ENCODE measurements at places on chromosomes 6 and 20. TPM values are rescaled to one million over a fixed set of nuclear protein-coding genes. Genes with fewer than 3 reads are reported as not detected.

DNA sequence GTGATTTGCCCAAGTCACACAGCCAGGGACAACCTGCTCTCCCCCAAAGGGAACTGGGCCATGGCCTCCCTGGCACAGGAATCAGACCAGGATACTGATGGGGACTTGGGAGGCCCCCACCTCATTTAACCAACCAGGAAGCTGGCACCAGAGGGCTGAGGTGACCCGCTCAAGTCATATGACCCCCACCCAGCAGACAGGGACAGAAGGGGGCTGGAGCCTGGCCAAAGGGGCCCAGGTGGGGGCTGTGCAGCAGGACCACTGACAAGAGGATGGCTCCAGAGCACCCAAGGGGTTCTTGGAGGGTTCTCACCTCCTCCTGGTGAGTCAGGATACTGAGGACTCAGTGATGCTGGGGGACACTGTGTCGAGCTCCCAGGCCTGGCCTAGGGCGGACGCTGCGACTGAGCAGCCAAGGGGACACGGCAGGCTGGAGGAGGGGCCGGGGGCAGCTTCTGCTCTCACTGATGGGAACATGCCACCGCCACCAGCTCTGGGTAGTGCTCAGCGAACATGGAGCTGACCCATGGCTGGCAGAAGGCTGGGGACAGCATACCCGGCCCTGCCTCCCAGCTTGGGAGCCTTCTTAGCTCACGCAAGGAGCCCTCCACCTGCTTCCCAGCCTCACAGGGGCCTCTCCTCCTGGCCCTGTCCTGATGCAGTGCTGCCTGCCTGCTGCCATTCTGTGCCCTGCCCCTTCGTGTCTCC is 1.2 kb downstream of the CST7 start:
- H3K4me1 ChIP-seq, result no peaks in the 10 kb centered on the region
- H3K36me3 ChIP-seq, result peaks cover 1% of the 10 kb centered on the region
- H3K4me3 ChIP-seq, result no peak overlapping the region
- H3K27ac ChIP-seq, result no peak overlapping the region

DNA sequence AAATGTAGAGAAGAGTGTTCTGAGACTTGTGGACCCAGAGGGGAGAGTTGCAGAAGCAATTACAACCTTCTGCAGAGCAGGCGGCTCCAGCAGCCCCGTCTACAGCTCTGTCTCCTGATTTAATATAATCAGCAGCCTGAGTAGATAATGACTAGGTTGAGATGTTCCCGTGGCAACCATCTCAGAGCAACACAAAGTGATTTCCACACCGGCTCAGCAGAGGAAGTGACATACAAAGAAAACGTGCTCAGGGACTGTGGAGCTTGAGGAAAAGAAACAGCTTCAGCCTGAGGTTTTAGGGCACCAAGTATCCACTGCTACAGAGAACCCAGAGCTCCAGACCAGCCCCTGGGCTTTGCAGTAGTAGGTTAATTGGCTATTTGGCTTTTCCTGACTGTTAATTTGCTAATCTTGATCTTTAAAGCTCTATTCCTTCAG is 136.4 kb downstream of the MTFR2 start:
- no peaks in the 10 kb centered on the region for H3K27me3 ChIP-seq
- peaks cover 8% of the 10 kb centered on the region for H3K36me3 ChIP-seq
- H3K27ac ChIP-seq, result peak overlapping the region; percentile 89
- no peak overlapping the region for H3K4me3 ChIP-seq
- DNase-seq, result peak; percentile 48

DNA sequence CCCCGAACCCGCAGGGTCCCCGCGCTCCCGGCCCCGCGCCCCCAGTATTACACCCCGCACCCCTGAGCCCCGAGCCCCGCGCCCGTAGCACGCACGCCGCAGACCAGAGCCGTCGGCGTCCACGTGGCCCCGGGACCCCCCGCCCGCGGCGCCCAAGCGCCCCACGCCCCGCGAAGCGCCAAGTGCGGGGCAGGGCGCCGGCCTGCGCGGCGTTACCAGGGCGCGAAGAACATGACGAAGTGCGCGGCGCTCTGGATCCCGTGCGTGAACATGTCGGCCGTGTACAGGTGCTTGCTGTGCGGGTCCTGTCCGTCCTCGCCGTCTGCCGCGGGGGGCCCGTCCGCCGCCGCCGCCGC is 312 bp downstream of the TXNDC5 start:
- H3K4me1 ChIP-seq, result peaks cover 16% of the 10 kb centered on the region
- no peaks in the 10 kb centered on the region for H3K27me3 ChIP-seq
- no peaks in the 10 kb centered on the region for H3K36me3 ChIP-seq
- DNase-seq, result no peak
- no peak overlapping the region for H3K4me3 ChIP-seq

GRCh38 chr20:44732327-44732726 is 13.3 kb upstream of the KCNK15 start:
- H3K4me3 ChIP-seq, result no peak overlapping the region
- no peaks in the 10 kb centered on the region for H3K36me3 ChIP-seq
- H3K4me1 ChIP-seq, result peaks cover 12% of the 10 kb centered on the region
- no peak for DNase-seq

DNA sequence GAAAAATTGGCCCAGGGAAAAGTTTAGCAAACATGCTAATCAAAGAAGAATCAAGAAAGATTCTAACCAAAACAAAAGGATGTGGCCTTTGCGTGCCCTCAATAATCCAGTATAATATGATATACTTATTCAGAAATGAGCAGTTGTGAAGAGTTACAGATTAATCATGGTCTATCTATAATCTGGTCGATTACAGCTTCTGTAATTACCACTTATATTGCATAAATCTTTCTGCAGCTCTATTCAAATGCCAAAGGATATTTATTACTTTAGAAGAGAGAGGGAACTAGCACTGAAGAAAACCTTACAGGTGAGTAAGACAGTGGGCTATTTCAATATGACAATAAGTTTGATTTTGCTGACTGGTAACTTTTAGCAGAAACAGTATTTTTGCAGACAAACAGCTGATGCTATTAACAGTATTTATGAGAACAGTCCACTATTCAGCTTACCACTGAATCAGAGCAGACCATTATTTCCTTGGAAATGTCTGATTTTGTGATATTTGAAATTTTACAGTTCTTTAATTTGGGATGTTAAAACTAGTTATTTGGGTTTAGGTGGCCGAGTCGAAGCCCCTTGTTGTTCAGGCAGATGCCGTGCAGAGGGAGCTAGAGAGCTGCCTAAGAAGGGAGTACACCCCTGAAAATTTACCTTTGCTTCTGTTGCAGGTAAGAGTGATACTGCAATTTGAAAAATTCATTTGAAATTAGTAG is 92.2 kb downstream of the CEP57L1 start:
- DNase-seq, result no peak
- no peak overlapping the region for H3K27ac ChIP-seq
- no peak overlapping the region for H3K4me3 ChIP-seq
- no peaks in the 10 kb centered on the region for H3K4me1 ChIP-seq
- H3K27me3 ChIP-seq, result peaks cover 43% of the 10 kb centered on the region

TRIM40 gene
- total RNA-seq, result not detected

EYA2 gene
- 10.2 TPM for total RNA-seq

DNA sequence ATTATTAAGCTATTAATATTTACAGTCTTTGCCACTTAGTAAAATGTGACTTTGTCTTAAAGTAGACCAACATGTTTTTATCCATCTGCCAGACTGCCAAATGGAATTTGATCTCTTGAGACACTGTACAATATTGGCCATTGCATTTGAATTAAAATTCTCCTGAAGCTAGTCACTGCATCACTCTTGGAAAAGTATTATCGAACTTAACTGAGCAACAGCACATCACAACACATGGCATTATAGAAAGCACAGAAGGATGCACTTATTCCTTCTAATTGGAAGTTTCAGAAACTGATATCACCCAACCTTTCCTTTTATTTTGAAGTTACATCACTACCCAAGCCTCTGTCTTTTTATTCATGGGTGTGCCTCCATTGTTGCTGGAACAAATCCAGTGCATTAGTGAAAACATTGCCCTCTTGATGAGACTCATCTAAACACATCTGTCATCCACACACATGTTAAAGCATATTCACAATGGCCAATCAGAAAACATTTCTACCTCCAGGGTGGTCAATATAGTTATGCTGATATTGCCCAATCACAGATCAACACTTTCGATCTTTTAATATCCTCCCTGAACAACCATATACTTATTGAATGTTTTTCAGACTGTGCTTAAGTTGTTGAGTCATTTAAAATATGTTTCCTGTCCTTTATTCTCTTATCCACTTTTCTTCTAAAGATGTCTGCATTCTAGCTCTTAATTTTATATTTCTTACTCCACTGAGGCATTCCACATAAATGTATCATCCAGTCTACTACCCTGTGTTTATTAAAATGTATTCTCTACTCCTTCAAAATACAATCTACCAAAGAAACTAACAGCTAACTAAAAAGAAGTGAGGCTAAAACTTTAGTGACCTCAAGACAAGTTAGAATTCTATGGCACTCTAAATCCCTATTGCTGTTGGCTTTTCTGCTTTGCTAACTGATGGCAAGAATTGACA is 535.0 kb downstream of the RFPL4B start:
- H3K36me3 ChIP-seq, result peaks cover 3% of the 10 kb centered on the region
- H3K4me3 ChIP-seq, result no peak overlapping the region
- no peaks in the 10 kb centered on the region for H3K27me3 ChIP-seq
- no peak for DNase-seq
- H3K27ac ChIP-seq, result no peak overlapping the region
- H3K4me1 ChIP-seq, result peaks cover 31% of the 10 kb centered on the region

GDAP1L1 gene
- 0.40 TPM for total RNA-seq
